GM13977 (cell line): ENCODE measurements at places on chromosomes 4 and X.

DNA sequence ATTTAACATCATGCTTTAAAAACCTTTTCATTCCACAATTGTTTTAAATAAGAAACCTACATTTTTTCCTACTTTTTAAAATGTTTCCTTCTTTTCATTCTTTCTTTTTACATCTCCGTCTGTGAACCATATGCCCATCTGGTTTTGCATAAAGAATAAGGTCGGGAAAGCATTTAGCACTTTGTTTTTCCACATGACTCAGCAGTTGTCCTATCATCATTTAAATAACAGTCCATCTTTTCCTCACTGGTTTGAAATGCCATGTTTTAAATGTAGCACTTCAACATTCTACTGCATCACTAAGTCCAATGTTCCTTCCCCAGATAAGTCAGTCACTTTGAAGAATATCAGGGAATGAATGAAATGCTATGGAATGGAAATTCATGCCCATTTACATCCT is 128.4 kb downstream of the SH3RF1 start:
- no peak for DNase-seq

- no peak for DNase-seq
Measured at GRCh38 chrX:115226929-115227328, 7.0 kb downstream of the LRCH2 start.

GRCh38 chrX:48472225-48472624 is 2.2 kb upstream of the SLC38A5 start:
- no peak for DNase-seq

DNA sequence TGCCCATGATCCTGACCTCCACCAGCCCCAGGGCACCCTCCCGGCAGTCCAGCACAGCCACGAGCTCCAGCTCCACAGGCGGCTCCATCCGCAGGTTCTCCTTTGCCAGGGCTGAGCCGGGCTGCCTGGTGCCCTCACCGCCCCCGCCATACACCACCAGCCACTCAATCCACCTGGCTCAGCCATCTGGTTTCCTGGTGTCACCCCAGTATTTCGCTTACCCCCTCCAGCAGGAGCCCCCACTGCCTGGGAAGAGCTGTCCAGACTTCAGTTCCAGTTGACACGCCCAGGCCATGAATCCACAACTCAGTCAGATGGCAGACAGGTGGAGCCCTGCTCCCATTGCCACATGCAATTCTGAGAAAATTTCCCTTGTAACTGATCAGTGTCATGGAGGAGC is 3.9 kb downstream of the SHISA3 start:
- DNase-seq: no peak

DNA sequence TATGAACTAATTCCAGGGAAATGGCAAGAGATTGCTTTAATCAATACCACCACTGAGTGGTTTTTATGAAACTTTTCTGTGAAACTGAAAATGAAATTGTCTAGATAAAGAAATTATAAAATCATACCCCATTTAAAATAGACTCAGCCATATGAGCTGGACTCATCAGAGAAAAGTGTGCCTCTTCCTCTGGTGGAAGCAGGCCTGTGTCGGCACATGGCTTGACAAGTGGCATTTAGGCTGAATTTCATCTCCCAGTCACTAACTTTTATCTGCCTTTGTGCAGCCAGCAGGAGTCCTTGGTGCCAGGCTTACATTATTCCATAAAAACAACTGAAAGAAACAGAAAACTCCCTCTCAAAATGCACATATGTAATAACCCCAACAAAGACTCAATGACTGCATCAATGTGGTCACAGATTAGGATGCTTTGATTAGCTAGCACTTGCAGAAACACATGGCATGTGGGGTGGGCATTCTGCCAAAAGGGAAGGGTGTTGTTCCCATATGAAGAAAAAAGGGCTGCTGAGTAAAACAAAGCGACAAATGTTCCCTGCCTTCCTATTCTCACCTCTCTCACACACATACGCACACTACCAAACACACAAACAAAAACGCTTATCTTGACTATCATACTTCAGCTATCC is 232.3 kb downstream of the PABPC4L start:
- DNase-seq: no peak

DNA sequence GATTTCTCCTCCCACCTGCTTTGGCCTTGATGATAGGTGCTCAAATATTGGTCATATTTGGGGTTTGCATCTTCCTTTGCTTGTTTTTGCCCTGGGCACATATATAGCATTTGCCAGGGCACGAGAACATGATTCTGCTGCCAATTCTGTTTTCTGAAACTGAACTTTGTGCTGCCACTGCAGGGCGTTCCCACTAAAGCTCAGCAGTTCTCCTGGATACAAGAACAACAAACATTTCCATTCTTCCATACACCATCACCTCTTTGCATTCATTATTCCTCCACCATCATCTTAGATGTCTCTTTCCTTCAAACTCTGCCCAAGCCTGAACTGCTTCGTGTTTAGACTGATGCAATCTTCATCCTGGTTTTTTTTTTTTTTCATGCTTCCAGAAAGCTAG is 36.3 kb upstream of the GATB start:
- DNase-seq: no peak

DNA sequence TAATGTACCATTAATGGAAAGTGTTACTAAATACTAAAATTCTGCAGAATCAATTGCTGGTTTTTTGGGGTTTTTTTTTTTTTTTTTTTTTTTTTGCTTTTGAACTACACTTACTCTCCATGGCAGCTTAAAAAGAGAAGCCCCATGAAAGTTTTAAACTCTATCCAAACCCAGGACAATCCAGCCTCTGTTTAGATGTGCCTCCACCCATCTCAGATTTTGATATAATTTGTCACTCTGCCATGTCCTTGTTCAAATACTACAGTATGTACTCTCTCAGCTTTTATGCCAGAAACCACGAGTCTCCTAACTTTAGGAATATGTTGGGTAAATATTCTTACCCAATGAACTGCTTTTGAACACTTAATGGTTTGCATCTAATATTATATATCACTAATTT is 84.2 kb downstream of the COL25A1 start:
- DNase-seq: no peak

GRCh38 chrX:39525758-39526157 is 572.0 kb downstream of the BCOR start:
- DNase-seq: no peak

- no peak for DNase-seq
Measured at GRCh38 chr4:87560802-87561201, 31.6 kb upstream of the SPARCL1 start.

DNA sequence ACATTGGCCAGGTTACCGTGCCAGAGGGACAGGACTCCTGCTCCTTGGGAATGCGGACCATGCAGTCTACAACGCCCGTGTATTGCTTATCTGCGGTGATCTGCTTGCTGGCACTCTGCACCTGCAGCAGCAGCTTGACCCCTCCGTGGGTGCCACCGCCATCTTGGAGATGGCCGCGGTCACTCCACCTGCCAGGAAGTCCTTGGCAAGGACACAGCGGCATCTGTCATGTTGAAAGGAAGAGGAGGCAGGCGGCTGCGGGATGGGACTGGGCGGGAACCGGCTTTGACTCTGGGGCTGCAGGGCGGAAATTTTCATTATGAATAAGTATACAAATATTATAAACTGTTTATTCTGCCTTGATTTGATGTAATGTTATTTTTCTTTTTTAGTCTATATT is 63.4 kb downstream of the F11 start:
- DNase-seq: no peak

GRCh38 chr4:1776521-1777161 is 16.5 kb upstream of the FGFR3 start:
- no peak for DNase-seq

DNA sequence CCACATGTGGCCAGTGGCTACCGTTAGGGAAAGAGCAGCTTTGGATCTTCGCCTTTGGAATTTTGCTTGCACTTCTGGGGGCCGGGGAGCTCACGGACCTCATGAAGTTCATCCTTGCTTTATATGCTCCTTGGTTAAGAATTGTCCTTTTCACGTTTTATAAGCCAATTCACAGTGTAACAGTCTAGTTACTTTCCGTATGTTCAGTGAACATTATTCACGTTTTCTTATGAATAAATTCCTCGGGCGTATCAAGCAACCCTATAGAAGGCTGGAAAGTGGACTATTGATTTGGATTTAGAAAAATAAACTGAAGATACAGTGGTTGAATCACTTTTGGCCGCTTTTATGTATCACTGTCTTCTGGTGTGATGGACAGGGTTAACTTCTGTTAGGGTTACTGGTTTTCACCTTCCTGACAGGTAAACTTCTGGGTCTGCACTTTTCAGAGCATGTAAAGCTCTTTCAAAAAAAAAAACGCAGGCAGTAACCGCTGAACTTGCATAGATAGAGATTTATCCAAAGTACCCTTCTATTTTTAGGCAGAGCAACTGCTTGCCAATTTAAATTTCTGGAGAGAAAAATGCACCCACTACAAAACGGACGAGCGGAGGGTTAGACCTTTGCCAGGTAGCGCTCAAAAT is 569 bp upstream of the PDLIM5 start:
- DNase-seq: peak; percentile 15

DNA sequence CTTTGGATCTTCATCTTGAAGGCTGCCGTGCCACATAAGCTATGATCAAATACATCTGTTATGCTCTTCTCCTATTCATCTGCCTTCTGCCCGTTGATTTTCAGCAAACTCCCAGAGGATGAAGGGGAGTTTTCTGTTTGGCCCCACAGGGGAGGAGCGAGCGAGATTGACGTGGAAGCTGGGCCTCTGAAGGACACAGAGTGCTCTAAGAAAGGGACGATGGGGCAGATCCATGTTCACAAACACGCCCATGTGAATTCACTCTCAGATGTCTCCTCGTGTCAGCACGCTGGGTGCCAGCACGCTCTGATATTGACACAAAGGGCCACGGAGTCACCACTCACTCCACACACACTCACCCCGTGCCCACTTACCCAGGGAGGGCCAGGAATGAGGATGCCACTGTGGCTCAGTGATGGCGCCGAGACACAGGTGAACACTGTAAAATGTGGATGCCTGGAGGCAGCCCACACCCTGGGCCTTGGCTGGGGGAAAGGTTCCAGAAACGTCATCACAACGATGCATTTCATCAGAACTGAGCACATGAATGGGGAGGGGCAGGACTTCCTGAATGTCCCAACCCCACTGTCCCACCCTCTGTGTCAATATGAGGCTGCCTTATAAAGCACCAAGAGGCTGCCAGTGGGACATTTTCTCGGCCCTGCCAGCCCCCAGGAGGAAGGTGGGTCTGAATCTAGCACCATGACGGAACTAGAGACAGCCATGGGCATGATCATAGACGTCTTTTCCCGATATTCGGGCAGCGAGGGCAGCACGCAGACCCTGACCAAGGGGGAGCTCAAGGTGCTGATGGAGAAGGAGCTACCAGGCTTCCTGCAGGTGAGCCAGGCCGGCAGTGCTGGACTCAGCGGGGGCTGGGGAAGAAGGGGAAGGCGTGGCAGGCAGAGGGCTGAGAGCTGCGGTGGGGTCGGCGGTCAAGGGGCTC is at the start of gene S100P:
Gene S100P (plus strand): TSS at position 648 of the 946 bp plus-strand sequence. CDS start 55 bp downstream, at position 703.
- DNase-seq: no peak

DNA sequence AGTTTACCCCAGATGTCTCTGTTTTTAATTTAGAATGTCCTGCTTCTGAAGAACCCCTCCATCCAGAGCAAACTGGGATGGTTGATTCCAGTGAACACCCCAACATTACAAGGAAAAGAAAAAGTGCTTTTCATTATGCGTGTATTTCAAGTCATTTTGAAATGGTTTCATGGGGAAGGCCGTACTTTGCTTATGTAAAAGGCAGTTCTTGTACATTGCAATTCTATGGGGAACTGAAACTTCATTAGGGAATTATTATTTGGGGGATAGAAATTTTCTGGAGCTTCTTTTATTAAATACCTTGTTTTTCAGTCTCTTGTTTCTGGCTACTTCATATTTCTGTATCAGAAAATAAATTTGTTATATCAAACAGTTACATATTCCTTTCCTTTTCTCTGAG is 96.9 kb upstream of the ZNF518B start:
- no peak for DNase-seq
